Suprapubic skin (tissue), 4 donors: ENCODE measurements at places on chromosomes 13 and 19. TPM values are rescaled to one million over a fixed set of nuclear protein-coding genes. Genes with fewer than 3 reads are reported as not detected.

DNA sequence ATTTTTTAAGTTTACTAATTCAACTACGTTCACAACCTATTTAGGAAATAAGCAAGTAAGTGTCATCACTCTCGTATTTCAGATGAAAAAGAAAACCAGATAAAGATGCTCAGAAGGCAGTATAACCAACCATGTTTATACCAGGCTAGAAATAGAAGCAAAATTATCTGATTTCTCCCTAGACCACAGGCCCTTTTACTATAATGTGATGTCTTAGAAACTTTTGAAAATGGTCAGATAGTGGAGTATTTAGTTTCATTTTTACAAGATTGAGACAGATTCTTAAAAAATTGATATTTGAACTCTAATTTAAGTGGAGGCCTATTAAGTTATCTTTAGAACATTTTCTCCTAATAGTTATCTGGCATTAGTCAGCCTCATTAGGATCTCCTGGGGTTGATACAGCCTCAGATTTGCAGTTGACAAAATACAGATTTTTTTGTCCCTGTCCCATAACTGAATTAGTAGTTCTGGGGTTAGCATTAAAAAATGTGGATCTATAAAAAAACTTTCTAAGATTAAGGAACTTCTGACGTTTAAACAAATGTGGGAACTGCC is 818.7 kb upstream of the PCDH9 start:
- DNase-seq: no peak

DNA sequence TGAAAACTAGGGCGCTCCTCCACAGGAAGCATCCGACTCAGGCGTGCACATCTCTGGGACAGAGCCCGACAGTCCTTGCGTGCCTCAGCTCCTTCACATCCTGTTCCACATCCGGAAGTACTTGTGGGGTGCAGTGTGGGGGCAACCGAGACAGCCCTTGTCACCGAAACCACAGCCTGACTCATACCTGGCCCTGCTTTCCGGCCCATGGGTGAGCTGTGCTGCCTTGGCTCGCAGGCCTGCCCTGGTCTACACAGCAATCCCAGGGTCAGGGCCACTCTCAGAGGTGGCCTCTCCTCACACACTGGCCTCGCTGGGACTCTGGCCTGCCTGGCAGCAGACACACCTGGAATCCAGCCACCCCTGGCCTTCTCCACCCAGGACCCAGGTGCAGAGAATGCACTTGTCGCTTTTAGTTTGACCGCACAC is 100.4 kb downstream of the STK24 start:
- DNase-seq: peak; percentile 69

C1QTNF9 gene
- total RNA-seq: not detected

ZNF610 gene
- 1.3 TPM for total RNA-seq

TNFSF13B gene
- 5.2 TPM for total RNA-seq

- DNase-seq: no peak
Observed at GRCh38 chr13:109725297-109725696, 61.1 kb downstream of the IRS2 start.

GRCh38 chr19:35414442-35414841 is 33.6 kb upstream of the FFAR2 start:
- DNase-seq: no peak

GRCh38 chr13:29799041-29799440 is 51.4 kb downstream of the UBL3 start:
- no peak for DNase-seq

DNA sequence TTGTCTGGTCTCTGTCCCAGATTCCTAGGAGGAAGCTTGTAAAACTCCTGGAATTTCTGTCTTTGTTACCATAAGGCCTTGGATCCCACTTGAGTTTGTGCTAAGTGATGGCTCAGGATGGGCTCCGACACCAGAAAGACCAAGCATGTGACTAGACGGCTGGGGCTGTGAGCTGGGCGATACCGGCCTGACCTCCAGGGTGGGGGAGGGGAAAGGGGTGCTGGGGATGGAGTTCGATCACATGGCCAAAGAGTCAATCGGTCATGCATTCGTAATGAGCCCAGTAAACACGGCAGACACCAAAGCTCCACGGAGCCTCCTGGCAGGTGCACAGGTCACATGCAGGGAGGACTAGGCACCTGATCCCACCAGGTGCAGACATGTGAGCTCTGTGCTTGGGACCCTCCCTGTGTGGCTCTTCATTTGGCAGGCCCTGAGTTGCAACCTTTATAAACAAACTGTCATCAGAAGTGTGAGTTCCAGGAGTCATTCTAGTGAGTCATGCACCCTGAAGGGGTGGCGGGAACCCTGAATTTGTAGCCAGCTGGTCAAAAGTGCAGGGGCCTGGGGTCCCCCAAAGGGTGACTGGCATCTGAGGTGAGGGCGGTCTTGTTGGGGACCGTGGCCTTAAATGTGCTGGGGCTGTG is 27.1 kb downstream of the ELAVL1 start:
- DNase-seq: no peak

GRCh38 chr13:71213252-71213821 is 653.7 kb downstream of the DACH1 start:
- DNase-seq: no peak

GRCh38 chr13:32645854-32646253 is 59.6 kb downstream of the PDS5B start:
- DNase-seq: no peak

ZNF625 gene
- total RNA-seq: 4.0 TPM

- DNase-seq: no peak
Observed at GRCh38 chr13:63088226-63088625, 1672.6 kb upstream of the PCDH20 start.

GRCh38 chr19:54339646-54340358 is 840 bp upstream of the LILRA4 start:
- no peak for DNase-seq

IL12RB1 gene
- 0.30 TPM for total RNA-seq

GRCh38 chr13:76976490-76976889 is 15.4 kb upstream of the CLN5 start:
- DNase-seq: no peak

- no peak for DNase-seq
Observed at GRCh38 chr13:41495044-41495443, 37.7 kb downstream of the RGCC start.

GRCh38 chr13:94335761-94336526 is 143.5 kb downstream of the DCT start:
- DNase-seq: no peak

- no peak for DNase-seq
Observed at GRCh38 chr13:110330491-110331011, 23.5 kb downstream of the COL4A2 start.

GRCh38 chr13:98983182-98983581 is 5.3 kb upstream of the DOCK9 start:
- no peak for DNase-seq
